Activated CD4-positive, alpha-beta memory T cell treated with anti-CD3 and anti-CD28 coated beads for 36 hours (primary cell): ENCODE measurements at places on chromosomes 5 and 9. TPM values are rescaled to one million over a fixed set of nuclear protein-coding genes. Genes with fewer than 3 reads are reported as not detected.

DNA sequence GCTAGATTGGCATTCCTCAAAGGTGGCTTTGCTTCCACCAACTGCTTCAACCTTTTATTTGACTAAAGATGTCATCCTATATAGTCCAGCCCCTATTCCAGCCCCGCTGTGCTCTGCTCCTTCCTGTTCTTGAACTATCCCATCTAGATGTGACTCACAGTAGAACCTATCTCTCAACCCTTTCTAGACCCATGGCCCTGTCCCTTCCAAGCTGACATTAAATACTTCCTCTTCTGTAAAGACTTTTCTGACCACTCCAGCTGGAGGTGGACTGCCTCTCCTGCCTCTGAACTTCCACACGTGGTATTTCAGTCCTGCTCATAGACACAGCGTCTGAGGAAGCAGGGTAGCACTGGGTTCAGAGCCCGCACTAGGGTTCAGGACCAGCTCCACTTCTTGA, 32.4 kb downstream of the OSTF1 start:
- H3K4me3 ChIP-seq: no peak overlapping the region
- peaks cover 61% of the 10 kb centered on the region for H3K4me1 ChIP-seq
- peak overlapping the region; percentile 7 for H3K27ac ChIP-seq

- H3K4me3 ChIP-seq: peak overlapping the region; percentile 70
- H3K27ac ChIP-seq: peak overlapping the region; percentile 84
- no peak for DNase-seq
- H3K36me3 ChIP-seq: peaks cover 54% of the 10 kb centered on the region
- H3K4me1 ChIP-seq: peaks cover 92% of the 10 kb centered on the region
Observed at GRCh38 chr5:134120386-134121138, 6.1 kb downstream of the TCF7 start.

DNA sequence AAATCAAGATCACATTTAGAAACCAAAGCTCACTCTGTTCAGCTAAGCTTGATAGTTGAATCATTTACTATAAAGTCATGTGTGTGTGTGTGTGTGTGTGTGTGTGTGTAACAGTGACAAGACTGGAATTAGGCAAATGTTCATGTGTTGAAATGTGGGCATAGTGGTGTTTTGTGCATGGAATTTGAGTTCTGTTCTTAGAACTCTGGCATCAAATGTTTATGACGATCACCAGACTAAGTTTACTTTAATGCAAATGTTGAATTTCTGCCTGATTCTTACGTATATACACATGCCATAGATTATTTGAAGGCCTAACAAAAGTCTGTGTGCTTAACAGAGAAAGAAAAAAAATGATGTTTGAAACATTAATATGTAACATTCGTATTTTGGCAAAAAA, 72.8 kb upstream of the COL5A1 start:
- DNase-seq: no peak
- no peaks in the 10 kb centered on the region for H3K36me3 ChIP-seq
- no peak overlapping the region for H3K4me3 ChIP-seq
- no peaks in the 10 kb centered on the region for H3K27me3 ChIP-seq
- no peak overlapping the region for H3K27ac ChIP-seq

DNA sequence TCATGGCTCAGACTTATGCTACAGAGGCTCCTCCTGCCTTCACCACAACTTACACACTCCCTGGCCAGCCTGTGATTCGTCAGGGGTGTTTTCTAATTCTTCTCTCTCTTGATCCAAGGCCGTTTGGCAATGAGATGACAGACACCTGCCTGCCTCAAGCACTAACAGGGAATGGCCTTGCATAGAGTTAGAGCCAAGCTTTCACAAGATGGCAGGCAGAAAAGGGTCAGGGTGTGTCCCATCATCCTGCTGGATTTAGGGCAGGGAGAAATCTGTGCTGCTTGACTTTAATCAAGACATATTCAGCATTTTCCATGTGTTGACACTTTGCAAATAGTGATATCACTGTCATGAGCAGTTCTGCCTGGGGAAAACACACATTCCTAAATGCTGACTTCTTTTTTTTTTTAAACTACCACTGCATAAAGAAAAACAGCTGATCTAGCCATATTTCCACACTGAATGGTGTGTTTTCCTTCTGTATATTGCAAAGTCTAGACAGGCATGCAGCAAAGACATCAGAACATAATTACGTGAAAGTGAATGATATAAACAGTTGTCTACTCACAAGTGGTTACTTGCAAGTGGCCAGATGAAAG, 95.0 kb upstream of the SLC25A48 start:
- H3K36me3 ChIP-seq: no peaks in the 10 kb centered on the region
- peaks cover 5% of the 10 kb centered on the region for H3K27me3 ChIP-seq
- H3K4me3 ChIP-seq: no peak overlapping the region
- H3K4me1 ChIP-seq: no peaks in the 10 kb centered on the region

DNA sequence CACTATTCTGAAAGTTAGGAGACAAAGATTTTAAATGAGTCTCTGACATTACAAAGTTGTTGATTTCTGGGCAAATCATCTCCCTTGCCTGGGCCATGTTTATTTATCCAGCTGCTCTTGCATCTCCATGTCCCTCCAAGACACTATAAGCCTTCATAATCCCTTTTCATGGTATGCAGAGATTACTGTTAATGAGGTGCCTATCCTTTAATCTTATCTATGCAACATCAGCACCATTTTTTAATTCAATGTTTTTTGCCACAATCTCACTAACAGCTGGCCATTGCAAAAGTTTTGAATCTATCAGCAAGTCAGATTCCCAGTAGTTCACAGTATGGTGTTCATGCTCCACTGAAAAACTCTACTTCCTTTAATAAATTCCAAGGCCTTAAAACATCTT, 108.5 kb upstream of the PTPRD start:
- H3K27ac ChIP-seq: no peak overlapping the region
- DNase-seq: no peak
- no peaks in the 10 kb centered on the region for H3K27me3 ChIP-seq
- no peak overlapping the region for H3K4me3 ChIP-seq
- no peaks in the 10 kb centered on the region for H3K36me3 ChIP-seq
- H3K4me1 ChIP-seq: no peaks in the 10 kb centered on the region

DNA sequence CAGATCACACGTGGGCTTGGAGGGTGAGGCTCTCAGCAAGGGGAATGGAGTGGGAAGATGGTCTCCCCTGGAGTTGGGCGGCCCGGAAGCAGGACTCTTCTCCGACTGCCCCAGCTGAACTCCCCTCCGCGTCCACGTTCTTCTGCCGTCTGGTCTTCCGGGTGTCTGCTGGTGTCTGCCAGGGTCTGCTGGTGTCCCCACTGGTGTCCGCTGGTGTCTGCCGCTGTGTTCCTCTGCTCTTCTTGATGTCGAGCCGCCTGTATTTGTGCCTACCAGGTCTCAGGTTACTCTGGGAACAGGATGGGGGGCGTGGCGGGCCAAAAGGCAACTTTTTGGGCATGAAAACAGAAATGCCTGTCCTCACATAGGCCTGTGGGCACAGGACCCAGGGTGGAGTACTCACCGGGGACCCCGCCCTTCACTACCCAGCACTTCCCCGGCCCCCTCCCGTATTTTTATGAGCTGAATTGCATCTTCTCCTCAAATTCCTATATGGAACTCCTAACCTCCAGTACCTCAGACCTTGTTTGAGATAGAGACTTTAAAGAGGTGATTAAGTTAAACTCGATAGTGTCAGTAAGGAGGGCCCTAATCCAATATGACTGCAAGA, 675.4 kb downstream of the SEMA5A start:
- DNase-seq: no peak
- no peaks in the 10 kb centered on the region for H3K4me1 ChIP-seq
- H3K27me3 ChIP-seq: no peaks in the 10 kb centered on the region

DNA sequence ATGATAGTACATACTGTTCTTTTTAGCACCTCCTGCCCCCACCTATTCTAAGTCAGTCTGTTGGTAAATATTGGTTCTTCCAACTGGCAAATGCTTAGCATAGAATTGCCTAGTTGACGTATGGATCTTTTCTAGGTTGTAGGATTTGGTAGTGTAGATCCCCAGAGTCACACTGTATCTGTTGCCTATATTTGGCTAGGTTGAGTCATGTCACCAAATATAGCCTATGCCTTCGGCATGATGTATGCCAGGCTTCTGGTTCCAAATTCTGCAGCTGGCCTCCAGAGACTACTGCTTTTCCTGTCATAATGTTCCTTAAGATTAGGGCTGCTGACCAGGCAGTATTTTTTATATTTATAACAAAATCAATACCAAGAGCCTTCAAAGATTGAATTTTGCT, 38.2 kb downstream of the CPEB4 start:
- H3K4me3 ChIP-seq: no peak overlapping the region
- no peaks in the 10 kb centered on the region for H3K36me3 ChIP-seq
- H3K4me1 ChIP-seq: peaks cover 12% of the 10 kb centered on the region

DNA sequence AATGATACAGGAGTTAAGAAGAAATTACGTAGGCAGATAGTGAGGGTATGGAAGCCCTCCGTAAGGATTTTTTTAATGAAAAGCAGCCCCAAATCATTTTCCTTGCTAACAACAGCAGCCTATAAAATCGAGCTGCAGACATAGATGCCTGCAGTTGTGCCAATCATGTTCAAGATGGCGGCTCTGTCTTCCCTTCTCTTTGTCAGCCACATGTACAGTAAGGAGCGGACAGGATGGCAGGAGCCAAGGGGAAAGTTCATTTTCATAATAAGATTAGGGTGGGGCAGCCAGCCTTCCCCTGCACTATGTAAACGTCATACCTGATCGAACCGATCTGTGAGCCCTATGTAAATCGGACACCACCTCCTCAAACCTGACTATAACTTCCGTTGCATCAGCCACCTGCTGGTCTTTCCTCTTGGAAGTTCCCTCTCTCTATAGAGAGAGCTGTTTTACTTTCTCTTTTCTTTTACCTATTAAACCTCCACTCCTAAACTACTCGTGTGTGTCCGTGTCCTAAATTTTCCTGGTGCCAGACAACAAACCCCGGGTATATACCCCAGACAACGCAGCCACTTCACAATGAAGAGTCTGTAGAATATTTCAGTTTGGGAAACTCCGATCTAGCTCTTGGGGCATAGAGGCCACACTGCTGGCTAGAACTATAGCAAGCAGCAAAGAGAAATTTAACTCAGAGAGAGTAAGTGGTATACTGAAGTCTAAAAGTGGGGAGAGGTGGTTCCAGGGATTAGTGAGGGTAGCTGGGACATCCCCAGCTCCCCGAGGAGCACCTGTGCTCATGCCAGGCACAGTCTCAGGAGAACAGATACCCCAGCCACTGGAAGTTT, 20.8 kb upstream of the SLC24A2 start:
- H3K27me3 ChIP-seq: peaks cover 10% of the 10 kb centered on the region
- H3K4me3 ChIP-seq: no peak overlapping the region
- H3K4me1 ChIP-seq: no peaks in the 10 kb centered on the region
- no peak for DNase-seq

- H3K4me1 ChIP-seq: peaks cover 68% of the 10 kb centered on the region
- no peak overlapping the region for H3K4me3 ChIP-seq
- H3K27me3 ChIP-seq: no peaks in the 10 kb centered on the region
- H3K27ac ChIP-seq: no peak overlapping the region
- peaks cover 3% of the 10 kb centered on the region for H3K36me3 ChIP-seq
Observed at GRCh38 chr9:124392254-124392870, 22.9 kb downstream of the PSMB7 start.

DNA sequence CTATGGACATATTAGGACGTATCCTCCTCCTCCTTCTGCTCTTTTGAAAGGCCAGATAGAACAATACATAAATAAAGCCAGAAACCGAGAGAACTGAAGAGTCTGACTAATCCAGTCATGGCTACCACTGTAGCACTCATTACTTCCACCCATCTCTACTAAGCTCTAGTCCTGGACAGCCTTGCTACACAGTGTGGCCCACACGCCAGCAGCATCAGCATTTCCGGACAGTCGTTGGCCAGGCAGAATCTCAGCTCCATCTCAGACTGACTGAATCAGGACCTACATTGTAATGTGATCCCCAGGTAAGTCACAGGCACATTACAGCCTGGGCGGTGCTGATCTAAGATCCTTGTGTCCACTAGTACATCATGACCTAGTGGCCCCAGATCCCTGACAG, 182.9 kb downstream of the DRD1 start:
- no peak overlapping the region for H3K27ac ChIP-seq
- peaks cover 15% of the 10 kb centered on the region for H3K27me3 ChIP-seq
- H3K36me3 ChIP-seq: no peaks in the 10 kb centered on the region
- H3K4me3 ChIP-seq: no peak overlapping the region
- no peak for DNase-seq
- peaks cover 4% of the 10 kb centered on the region for H3K4me1 ChIP-seq

- no peak overlapping the region for H3K4me3 ChIP-seq
- H3K27me3 ChIP-seq: peaks cover 9% of the 10 kb centered on the region
- H3K4me1 ChIP-seq: no peaks in the 10 kb centered on the region
- no peak for DNase-seq
- no peaks in the 10 kb centered on the region for H3K36me3 ChIP-seq
- H3K27ac ChIP-seq: no peak overlapping the region
Observed at GRCh38 chr9:98477884-98478283, 222.4 kb upstream of the TBC1D2 start.

GRCh38 chr9:1047591-1048230, 2.4 kb upstream of the DMRT2 start:
- peaks cover 64% of the 10 kb centered on the region for H3K4me1 ChIP-seq
- H3K27me3 ChIP-seq: peaks cover 79% of the 10 kb centered on the region
- peak; percentile 37 for DNase-seq

DNA sequence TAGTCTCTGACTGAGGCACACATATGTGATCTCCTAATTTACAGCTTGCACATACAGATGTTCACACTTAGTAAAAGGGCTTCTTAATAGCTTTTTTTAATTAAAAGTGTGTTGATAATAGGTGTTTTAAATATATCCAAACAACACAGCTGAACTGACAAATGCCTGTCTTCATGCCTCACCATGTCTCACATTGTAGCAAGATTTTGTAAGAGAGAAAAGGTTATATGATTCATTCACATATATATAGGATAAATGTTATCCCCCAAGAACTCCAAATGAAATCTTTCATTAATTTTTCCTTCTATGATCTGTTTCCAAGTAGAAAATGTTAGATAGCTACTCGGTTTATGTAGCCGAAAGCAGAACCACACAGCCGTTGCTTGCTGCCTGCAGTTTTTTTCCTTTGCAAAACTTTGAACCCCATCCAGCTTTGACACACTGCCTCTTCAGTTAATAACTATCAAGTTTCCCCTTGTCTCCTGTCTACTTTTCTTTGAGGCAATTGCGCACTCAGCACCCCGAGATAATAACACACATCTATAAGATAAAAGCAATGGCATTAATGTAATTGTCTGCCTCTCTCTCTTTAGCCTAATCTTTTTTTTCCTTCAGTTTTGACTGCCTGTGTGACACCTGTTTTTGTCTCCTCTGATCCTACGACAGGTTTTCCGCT, 299.2 kb downstream of the BNC2 start:
- H3K36me3 ChIP-seq: no peaks in the 10 kb centered on the region
- H3K27me3 ChIP-seq: no peaks in the 10 kb centered on the region
- no peak overlapping the region for H3K4me3 ChIP-seq

GRCh38 chr5:154312576-154312975, 122.0 kb downstream of the GALNT10 start:
- no peak overlapping the region for H3K4me3 ChIP-seq
- H3K27me3 ChIP-seq: no peaks in the 10 kb centered on the region
- peaks cover 6% of the 10 kb centered on the region for H3K36me3 ChIP-seq

GRCh38 chr9:37464006-37464405, 1.2 kb downstream of the ZBTB5 start:
- peak overlapping the region; percentile 95 for H3K27ac ChIP-seq
- H3K36me3 ChIP-seq: peaks cover 6% of the 10 kb centered on the region
- peak overlapping the region; percentile 97 for H3K4me3 ChIP-seq
- peaks cover 29% of the 10 kb centered on the region for H3K4me1 ChIP-seq
- no peak for DNase-seq

- DNase-seq: no peak
- H3K4me3 ChIP-seq: no peak overlapping the region
- H3K27me3 ChIP-seq: no peaks in the 10 kb centered on the region
- H3K36me3 ChIP-seq: peaks cover 20% of the 10 kb centered on the region
- H3K27ac ChIP-seq: no peak overlapping the region
- H3K4me1 ChIP-seq: peaks cover 2% of the 10 kb centered on the region
Observed at GRCh38 chr5:151181818-151182523, 24.4 kb upstream of the ANXA6 start.

DCAF12 gene
- total RNA-seq: 32.5 TPM

PTTG1 gene
- total RNA-seq: 228 TPM

TNC gene
- 1.2 TPM for total RNA-seq

ANGPTL2 gene
- total RNA-seq: not detected

IFNA17 gene
- not detected for total RNA-seq

MCTP1 gene
- total RNA-seq: not detected
